ENCODE measurements at places on chromosomes 1 and 21.

- no peak for DNase-seq
Observed at GRCh38 chr1:152014943-152015342, 21.3 kb upstream of the S100A10 start.

- no peak for DNase-seq
Observed at GRCh38 chr1:162550925-162551324, 10.6 kb upstream of the UAP1 start.

DNA sequence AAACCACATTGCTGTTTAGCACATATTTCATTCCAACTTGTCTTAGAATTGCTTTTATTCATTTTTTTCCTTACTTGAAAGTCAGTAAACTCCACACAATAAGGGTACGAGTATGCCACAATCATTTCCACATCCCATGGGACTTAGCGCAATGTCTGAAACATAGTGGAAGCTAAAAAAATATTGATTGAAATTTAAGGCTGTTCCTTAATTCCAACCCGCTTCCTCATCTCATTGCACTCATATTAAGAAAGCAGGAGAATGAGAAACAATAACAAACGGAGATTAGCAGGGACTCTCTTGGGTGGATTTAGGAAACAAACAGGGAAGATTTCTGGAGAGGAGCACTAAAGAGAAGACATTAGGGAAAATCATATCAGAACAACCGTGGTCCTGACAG lies 39.3 kb upstream of the RGS4 start:
- no peak for DNase-seq

DNA sequence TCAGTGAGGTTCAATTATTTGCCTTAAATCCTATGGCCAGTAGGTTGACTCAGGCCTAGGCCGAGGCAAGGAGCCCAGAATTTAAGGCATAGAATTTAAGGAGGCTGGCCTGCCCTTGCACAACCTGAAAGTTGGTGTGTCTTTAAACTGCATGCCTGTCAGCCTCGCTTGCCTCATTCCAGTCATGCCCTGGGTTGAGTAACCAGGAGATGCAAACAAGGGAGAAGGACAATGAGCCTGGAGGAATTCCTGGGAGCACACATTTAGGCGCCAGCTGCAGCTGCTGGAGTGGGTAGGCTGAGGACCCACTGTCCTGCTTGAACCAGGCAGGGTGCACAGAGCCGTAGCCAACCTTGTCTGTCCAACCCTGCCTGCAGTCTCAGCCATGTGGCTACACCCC lies 11.7 kb downstream of the CD2 start:
- DNase-seq = no peak

- no peak for DNase-seq
Observed at GRCh38 chr1:77036560-77036959, 169.3 kb downstream of the ST6GALNAC5 start.

DNA sequence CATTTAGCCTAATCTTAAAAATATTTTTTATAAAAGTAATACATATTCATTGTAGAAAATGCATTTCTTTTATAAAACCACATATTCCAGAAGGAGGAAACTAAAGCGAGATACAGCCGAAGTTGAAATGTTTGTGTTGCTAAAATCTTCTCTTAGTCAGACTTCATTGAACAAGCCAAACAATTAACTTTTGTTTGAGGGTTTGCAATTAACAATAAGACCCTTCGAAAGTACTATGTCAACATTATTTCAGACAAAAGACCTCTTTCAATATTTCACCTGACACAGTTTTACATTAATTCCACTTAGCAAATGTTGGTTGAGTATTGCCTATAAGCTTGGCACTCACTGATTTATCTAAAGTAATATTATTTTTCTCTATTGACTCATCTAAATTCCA lies 354.0 kb upstream of the ADAMTS5 start:
- no peak for DNase-seq

DNA sequence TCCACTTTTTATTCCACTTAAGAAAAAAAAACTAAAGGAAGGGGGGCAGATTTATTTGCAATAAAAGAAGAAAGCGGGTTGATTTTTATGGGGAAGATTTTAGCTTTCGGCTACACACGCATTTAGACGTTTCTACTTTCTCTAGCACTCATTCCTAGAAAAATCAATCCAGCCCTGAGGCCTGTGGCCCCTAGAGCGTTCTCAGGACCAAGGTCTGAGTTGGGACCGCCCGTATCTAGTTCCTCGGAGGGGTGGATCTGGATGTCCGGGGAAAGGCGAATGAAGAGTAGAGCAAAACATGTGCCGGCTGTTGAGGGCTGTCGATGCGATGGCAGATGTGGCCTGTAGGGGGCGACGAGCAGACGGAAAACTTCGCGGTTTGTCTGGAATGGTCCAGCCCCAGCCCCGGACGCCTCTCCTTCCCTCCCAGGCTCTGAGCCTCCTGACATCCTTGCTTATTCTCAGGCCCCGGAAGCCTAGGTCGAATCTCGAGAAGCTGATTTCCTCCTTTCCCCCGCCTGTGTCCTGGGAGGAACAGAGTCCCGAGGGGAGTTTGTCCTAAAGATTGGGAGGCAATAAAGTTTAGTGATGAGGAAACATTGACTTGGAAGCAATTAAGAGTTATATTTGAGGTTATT lies 5.2 kb downstream of the FOXD3 start:
- peak; percentile 72 for DNase-seq

DNA sequence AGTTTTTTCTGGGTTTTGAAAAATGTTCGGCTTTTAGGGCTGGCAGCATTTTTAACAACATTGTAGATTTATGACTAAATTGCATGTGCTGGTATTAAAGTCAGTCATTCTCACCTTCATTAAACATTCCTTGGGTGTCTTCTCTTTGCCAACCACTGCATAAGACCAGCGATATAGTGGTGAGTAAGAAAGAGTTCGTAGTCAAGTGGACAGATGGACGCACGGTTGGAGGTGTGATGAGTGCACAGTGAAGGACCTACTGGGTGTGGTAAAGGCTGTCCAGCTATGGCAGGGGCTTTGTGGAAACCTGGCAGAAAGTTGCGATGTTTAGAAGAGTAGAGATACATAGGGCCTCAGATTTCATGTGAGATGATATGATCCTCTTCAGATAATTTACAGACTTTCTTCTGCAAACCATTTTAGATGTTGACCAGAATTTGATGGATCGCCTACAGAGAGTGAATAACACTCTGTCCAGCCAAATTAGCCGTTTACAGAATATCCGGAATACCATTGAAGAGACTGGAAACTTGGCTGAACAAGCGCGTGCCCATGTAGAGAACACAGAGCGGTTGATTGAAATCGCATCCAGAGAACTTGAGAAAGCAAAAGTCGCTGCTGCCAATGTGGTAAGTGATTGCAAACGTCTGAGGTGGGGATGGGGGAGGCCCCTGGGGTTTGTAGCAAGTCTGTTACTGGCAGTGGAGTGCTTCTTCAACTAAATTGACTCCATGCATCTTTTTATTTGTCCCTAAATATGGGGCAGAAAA lies 56.0 kb upstream of the LAMC2 start:
- no peak for DNase-seq

DNA sequence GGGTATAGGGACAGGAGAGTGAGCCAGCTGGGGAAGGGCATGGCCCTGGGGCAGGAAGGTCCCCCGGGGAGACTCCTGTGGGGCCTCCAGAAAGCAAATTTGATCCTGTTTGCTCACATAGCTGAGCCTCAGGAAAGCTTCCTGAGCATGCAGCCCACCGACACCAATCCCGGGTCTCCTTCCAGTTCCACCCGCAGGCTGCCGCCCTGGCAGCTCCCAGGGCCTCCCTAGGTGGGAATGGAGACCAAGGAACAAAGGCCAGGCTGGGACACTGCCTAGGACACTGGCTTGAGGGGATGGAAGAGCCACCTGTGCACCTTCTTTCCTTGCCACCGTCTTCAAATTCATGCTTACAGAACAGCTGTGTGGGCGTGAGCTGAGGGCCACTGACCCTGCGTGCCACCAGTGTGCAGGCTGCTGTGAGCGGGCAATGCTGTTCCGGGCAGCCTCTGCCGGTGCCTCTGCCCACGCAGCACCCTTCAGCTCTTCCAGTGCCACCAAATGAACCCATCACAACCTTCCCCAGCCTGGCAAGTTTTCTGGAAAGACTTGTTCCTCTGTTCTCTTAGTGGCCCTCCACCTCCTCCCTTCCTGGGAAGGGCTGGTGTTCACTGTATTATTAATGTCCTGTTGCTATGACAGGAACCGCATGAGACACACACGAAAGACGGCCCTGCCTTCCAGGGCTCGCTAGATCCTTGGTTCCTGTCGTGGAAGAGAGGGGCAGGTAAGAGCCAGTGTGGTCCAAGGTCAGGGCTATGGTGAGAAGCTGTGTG lies 53.6 kb downstream of the ACBD3 start:
- DNase-seq = peak; percentile 61

GRCh38 chr21:27805696-27806095 lies 838.8 kb upstream of the ADAMTS5 start:
- no peak for DNase-seq

DNA sequence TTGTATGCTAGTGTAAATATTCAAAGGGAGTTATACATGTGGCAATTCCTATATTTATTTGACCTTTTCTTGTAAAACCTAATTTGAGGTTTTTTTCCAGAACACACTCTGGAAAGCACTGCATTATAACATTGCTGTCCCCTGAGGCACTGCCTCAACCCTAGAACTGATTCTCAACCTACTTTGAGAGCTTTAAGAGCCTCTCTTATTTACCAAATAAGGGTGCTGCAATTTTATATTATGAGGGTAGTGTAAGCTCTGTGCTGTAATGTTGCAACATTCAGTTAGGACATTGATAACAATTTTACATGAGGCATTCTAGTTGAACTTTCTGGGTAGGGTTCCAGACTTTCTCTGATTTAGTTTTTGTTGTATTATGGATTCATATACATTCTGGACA lies 302.2 kb upstream of the DEPDC1 start:
- no peak for DNase-seq

GRCh38 chr1:66271904-66272254 lies 262.1 kb upstream of the SGIP1 start:
- no peak for DNase-seq

GRCh38 chr1:65359888-65360287 lies 50.5 kb downstream of the DNAJC6 start:
- no peak for DNase-seq

DNA sequence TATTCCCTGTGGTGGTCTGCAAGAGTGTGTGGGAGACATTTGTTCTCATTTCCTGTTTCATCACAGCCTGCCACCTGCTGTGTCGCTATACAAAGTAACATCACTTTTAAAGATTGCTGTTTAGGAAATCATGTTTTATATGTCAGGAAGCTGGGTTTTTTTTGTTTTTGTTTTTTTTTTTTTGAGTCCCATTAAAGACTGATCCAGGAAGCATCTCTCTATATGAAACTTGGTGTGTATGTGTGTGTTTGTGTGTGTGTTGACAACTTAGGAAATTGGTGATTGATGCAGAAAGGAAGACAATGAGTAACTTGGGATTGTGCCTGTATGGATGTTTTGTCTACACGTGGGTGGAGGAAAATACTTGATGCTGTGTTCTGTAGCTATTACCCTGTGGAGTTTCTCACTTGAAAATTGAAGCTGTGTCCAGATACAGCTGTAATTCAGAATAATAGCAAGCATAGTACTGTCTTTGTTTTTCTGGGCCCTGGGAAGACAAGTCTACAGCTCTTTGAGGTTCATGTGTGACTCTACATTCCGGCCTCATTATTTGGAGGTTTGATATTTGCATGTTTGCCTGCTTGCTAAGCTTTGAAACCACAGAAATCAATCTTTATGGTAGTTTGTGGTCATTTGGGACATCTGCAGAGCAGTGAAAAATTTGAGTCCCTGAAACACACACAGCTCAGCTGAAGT lies 47.9 kb downstream of the LAMC1 start:
- no peak for DNase-seq

DNA sequence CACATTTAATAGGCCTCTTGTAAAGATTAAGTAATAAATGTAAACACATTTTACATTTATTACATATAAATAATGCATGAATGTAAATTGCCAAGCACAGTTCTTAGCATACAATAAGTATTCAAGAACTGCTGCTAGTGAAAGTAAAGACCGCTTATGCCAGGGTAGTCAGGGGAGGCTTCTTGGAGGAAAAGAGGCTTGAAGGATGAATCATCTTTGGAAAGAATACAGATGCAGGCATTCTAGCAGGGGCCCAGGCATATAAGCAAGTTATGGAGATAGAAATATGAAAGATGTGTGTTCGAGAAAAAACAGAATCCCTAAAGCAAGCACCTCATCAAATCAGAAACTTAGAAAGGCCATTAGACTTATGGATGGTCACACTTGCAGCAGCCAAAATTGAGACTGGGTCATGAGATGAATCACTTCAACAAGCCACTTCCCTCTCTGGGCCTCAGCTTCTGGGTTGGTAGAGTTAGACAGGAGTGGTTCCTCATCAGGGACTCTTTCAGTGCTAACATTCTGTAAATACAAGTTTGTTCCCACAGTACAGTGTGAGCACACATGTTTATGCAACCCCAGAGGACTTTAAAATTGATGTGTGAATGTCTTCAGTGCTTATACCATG lies 79.8 kb upstream of the ROR1 start:
- no peak for DNase-seq

DNA sequence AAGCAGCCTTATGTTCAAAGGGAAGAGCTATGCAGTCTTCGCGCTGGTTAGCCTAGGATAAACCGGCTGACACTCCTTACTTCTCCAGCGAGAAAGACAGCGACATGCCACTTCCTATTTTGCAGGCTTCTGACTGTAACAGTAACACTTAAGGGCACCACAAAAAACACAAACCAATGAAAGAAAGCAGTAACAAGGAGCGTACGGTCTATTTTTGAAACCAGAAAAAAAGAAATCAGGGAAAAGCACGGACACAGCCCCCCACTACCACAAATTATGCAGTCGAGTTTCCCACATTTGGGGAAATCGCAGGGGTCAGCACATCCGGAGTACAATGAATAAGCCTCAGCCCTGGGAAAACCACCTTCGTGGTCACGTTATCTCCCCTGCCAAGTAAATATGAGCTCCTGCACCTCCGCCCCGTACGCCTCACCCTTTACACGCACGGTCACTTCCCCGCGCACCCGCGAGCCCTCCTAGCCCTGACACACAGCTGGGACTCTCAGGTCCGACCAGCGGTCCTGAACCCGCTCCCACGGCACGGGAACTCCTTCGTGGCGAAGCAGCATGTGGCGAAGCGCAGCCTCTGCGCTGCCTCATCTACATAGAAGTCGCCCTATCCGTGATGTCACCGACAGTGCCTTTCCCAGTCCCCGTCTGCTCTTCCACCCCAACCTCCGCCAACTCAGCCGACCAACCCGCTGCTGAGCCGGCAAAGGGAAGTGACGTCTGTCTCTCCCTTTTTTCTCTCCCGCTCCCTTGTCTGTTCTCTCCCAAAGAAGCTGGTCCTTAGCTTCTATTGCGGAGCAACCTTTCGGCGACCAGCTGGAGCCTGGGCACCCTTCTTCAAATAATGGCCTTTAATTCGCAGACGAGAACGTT lies 40.9 kb upstream of the PPIAL4F start:
- peak; percentile 82 for DNase-seq

- DNase-seq = no peak
Observed at GRCh38 chr1:209927466-209927865, 10.6 kb upstream of the SYT14 start.

GRCh38 chr1:75618382-75618781 lies 7.5 kb upstream of the SLC44A5 start:
- DNase-seq = no peak

GRCh38 chr1:101148980-101149379 lies 87.8 kb upstream of the S1PR1 start:
- DNase-seq = no peak

DNA sequence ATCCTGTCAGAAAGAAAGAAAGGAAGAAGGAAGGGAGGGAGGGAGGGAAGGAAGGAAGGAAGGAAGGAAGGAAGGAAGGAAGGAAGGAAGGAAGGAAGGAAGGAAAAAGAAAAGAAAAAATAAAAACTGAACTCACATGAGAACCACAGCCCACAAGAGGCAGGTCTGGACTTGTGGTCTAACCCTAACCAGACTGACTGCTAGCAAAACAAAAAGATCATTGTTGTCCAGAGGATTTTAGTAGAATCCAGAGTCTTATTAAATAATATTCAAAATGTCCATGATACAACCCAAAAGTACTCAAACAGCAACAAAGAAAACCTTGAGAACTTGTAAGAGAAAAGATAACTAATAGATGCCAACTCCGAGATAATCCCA lies 4.7 kb upstream of the ITGB2 start:
- no peak for DNase-seq
